Subcutaneous adipose tissue (tissue), 4 donors: ENCODE measurements at places on chromosomes 2 and 18. TPM values are rescaled to one million over a fixed set of nuclear protein-coding genes. Genes with fewer than 3 reads are reported as not detected.

The SCYGR4 gene
- total RNA-seq: not detected

The FAM110C gene
- 0.82 TPM for total RNA-seq

The CYP27A1 gene
- 15.3 TPM for total RNA-seq

The DOK6 gene
- total RNA-seq: 0.34 TPM

The METTL8 gene
- total RNA-seq: 17.2 TPM

The SPIRE1 gene
- 29.5 TPM for total RNA-seq

The RMDN2 gene
- 9.9 TPM for total RNA-seq

The IL1A gene
- not detected for total RNA-seq

The CLEC4F gene
- not detected for total RNA-seq

The STK17B gene
- total RNA-seq: 109 TPM

The COL5A2 gene
- total RNA-seq: 61.8 TPM

The ABCG5 gene
- total RNA-seq: not detected

The MC4R gene
- total RNA-seq: not detected

The MLPH gene
- total RNA-seq: 16.8 TPM

The SFXN5 gene
- 8.9 TPM for total RNA-seq

The NDC80 gene
- total RNA-seq: not detected

The STK11IP gene
- 20.5 TPM for total RNA-seq

The UGT1A9 gene
- not detected for total RNA-seq

The UBXN4 gene
- 101 TPM for total RNA-seq

The SAG gene
- total RNA-seq: not detected

The LDAH gene
- total RNA-seq: 11.9 TPM

The MYO5B gene
- 1.3 TPM for total RNA-seq

The MDH1B gene
- 0.65 TPM for total RNA-seq

The TMEM87B gene
- total RNA-seq: 15.2 TPM

The ABCB6 gene
- total RNA-seq: 30.9 TPM

The MGAT5 gene
- 35.4 TPM for total RNA-seq

The CRACDL gene
- 4.7 TPM for total RNA-seq

The DNER gene
- total RNA-seq: 3.8 TPM

The GDF7 gene
- total RNA-seq: under 0.01 TPM

The SPP2 gene
- total RNA-seq: not detected

The CXCR4 gene
- total RNA-seq: 4.1 TPM

The TOGARAM2 gene
- 3.5 TPM for total RNA-seq

The ITM2C gene
- total RNA-seq: 14.0 TPM

The SIGLEC15 gene
- total RNA-seq: 0.66 TPM

The COL3A1 gene
- 286 TPM for total RNA-seq

The RAB6C gene
- not detected for total RNA-seq

The MAPK4 gene
- total RNA-seq: not detected

The SULT1C4 gene
- 2.4 TPM for total RNA-seq

The DNAH7 gene
- total RNA-seq: 1.5 TPM

The VWC2L gene
- total RNA-seq: not detected

The PRKAG3 gene
- total RNA-seq: not detected

The SPATA3 gene
- not detected for total RNA-seq

The RTP5 gene
- total RNA-seq: not detected

The APLF gene
- total RNA-seq: 10.8 TPM

The HNMT gene
- total RNA-seq: 161 TPM
